Stimulated activated CD4-positive, alpha-beta T cell treated with anti-CD3 and anti-CD28 coated beads, TNF-alpha, amount 100 ng/mL, for 24 hours (primary cell): ENCODE measurements at places on chromosomes 2 and 18.

- DNase-seq: peak; percentile 4
These were observed at the start of gene SLC66A3 for GRCh38 chr2:11155381-11156035. Gene SLC66A3, plus strand, starts transcription at chr2:11155467. Its CDS starts 80 bp downstream, at chr2:11155547.

DNA sequence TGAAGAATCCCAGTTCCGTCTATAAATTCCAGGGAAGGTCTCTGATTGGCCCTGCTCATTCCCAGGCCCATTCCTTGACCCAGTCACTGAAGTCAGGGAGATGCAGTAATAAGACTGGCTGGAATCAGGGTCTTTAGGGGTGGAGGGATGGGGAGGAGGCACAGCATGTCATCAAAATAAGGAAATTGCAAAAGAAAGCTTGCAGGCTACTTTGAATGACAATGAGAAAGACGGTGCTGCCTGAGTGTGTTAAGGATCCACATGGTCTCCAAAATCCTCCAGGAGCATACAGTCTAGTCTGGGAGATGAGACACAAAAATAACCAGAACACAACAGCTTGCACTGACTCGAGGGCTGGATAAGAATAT lies 2.0 kb upstream of the DES start:
- DNase-seq: no peak

DNA sequence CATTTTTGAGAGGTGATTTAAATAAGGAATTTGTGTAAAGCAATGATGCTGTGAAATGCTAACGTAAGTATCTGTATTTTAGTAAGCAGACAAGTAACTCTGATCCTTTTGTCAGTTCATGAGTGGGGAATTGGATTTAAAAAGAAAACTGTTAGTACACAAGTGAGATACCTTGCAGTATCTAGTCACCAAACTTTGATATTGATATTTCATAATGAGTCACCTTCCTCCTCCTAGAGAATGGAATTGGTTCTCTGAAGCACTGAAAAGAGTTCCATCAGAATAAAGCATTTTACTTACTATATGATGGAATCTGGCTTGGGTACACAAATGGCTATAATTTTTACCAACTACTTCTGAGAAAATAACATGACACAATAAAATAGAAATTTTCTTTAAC lies 232.2 kb downstream of the ZNF804A start:
- DNase-seq: no peak

GRCh38 chr18:36786686-36787085 lies 42.1 kb downstream of the TPGS2 start:
- no peak for DNase-seq

- no peak for DNase-seq
These were observed 223.5 kb downstream of the EIPR1 start for GRCh38 chr2:3154146-3154545.

GRCh38 chr2:173881461-173881860 lies 83.7 kb downstream of the SP3 start:
- DNase-seq: no peak

DNA sequence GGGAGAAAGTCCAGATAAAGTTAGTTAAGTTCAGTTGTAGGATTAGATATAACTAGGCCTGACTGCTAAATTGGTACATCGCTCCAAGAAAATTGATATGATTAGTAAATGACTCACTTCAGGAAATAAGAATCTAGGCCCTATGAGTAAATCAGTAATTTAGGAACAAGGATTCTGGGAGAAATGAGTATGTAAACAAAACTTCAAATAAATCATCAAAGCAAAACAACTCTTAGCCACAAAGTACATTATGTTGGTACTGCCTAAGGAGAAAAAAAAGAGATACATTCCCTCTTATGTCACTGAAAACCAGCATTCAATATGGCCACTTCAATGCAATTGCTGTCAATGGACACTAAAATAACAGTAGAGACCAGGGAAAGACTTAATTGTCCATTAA lies 529.1 kb downstream of the ZNF804A start:
- no peak for DNase-seq

GRCh38 chr2:99085421-99085820 lies 56.1 kb upstream of the C2orf15 start:
- peak; percentile 7 for DNase-seq

DNA sequence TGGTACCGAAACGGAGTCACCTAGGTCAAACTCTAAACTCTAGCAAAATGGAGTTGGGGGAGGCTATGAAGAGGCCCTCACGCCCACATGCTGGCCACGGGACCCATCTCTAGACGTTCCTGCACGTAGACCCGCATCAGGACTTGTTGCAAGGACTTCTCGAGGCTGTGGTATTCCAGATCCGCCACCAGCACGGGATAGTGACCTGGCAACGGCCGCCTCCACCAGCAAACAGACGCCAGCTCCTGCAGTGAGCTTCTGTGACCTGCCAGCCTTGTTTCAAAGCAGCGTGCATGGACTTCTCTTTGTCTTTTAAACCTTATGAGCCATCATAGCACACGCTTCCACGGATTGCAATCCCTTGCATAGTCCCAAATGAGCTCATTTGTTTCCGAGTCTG lies 40.3 kb upstream of the RALBP1 start:
- no peak for DNase-seq
